ENCODE measurements at places on chromosomes 16 and 17.

DNA sequence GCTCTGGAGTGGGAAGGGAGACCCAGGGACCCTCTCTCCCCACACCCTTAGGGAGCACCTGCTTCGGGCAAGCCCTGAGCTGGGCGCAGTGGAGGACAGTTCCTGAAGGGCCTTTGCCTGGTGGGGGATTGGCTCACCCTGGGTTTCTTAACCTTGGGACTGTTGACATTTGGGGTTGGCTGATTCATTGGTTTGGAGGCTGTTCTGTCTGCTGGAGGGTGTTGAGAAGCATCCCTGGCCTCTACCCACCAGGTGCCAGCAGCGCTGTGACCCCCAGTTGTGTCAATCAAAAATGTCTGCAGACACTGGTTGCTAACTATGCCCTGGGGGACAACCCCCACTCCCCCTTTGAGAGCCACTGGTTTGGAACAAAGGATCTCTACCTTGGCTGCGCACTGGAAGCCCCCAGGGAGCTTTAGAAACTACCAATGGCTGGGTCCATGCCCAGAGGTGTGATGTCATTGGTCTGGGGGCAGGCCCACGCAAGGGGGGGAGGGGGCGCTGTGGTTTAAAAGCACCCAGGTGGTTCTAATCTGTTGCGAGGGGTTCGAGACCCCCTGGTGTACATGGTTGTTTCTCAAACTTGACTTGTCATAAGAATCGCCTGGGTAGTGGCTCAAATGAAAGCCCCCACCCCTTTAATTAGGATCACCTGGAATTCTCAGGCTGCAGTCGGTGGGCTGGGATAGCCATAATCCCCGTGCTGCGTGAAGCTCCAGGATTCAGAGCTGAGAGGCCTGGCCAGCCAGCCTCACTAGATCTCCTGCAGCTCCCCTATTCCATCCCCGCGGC, 151.9 kb upstream of the GSE1 start:
- peak; percentile 71 for DNase-seq

- no peak for DNase-seq
Measured at GRCh38 chr17:6472517-6472916, 28.3 kb downstream of the PIMREG start.

- DNase-seq, result peak; percentile 23
Measured at GRCh38 chr17:60744355-60744966, 66.8 kb downstream of the BCAS3 start.

GRCh38 chr16:85753976-85754375, 3.1 kb upstream of the C16orf74 start:
- no peak for DNase-seq

GRCh38 chr16:75011634-75012307, 12.9 kb downstream of the ZNRF1 start:
- DNase-seq, result no peak

- DNase-seq, result peak; percentile 21
Measured at GRCh38 chr17:49987290-49987585, 7.8 kb downstream of the DLX3 start.

DNA sequence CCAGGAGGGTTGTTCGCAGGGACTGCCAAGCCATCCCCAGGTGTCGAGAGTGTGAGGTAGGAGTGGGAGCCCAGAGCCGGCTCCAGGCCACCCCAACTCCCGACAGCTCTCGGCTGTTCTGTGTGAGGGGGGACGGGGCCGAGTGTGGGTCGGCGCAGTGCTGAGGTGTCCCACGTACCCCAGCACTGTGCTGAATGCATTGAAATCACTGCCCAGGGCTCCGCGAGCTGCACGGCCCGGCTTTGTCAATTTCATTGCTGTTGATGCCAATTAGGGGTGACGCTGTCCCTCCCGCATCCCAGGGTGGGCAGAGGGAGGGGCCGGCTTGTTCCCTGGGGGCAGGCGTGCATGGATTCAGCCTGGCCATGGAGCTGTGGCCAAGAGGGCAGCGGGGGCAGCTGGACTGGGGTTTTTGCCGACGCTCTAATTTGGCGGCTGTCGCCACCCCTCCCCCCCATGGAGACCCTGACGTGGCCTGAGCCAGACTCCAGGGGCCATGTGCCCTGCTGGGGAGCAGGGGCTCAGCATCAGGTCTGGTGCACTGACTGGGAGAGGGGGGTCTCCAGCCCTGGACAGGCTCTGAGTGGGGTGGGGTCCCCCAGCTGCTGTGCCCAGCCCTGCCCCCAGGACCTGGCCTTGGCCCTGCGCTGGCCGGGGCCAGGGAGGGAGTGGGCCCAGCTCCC, 14.3 kb downstream of the CENPX start:
- DNase-seq, result peak; percentile 79

- DNase-seq, result no peak
Measured at GRCh38 chr17:10119203-10120108, 79.0 kb downstream of the GAS7 start.

- no peak for DNase-seq
Measured at GRCh38 chr16:68802190-68802589, 41.1 kb upstream of the TANGO6 start.

GRCh38 chr16:9523994-9524393, 432.6 kb downstream of the HAPSTR1 start:
- no peak for DNase-seq

- DNase-seq, result peak; percentile 25
Measured at GRCh38 chr17:13888056-13888609, 181.2 kb upstream of the COX10 start.

GRCh38 chr17:17150448-17150800, 55.7 kb downstream of the PLD6 start:
- no peak for DNase-seq

- DNase-seq, result no peak
Measured at GRCh38 chr16:75792771-75793492, 66.6 kb upstream of the CPHXL start.

DNA sequence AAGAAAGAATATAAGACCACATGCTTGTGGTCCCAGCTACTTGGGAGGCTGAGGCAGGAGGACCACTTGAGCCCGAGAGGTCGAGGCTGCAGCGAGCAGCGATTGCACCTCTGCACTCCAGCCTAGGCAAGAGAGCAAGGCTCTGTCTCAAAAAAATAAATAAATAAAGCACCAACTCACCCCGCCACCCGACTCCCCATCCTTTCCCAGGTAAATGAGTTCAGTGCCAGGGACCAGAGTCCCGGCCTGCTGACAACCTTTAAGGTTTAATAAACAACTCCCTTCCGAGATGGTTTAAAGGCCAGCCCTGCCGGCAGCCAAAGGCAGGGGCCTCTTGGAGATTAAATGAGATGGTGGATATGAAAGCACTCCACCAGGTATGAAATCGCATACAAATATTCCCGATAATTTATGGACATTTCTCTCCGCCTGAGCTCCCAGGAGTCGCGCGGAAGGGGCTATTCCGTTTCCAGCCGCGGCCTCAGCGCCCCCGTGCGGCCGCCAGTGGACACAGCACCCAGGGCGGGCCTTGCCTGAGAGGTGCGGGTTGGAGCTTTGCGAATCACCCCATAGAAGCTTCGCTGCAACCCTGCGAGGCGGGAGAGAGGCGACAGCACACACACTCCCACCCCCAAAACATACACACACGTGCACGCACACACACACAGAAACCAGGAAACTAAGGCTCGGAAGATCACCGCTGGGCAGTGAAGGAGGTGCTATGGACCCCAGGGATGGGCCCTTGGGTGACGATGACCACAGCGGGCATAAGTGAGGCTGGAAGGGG, 4.0 kb upstream of the RPL38 start:
- DNase-seq, result peak; percentile 93

- no peak for DNase-seq
Measured at GRCh38 chr16:58107709-58108108, 21.5 kb downstream of the CFAP20 start.
